ENCODE measurements at places on chromosomes 1 and 21.

DNA sequence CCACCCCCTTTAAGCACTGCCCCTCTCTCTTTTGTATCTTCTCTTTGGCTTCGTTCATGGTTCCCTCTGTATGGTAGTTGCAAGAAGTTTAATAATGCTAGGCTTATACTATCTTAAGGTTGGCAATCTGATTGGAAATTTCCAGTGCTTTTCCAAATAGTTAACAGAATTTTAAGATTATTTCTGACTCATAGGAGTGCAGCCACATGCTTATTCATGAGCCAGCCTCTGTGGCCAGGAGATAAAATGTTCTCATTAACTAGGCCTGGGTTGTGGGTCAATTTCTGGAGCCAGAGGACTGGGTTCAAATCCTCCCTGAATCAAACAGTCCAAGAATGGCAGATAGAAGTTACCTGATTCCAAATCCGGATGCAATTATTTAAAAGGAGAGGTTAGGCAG is 103.1 kb downstream of the ATP6V1G3 start:
- DNase-seq = no peak

DNA sequence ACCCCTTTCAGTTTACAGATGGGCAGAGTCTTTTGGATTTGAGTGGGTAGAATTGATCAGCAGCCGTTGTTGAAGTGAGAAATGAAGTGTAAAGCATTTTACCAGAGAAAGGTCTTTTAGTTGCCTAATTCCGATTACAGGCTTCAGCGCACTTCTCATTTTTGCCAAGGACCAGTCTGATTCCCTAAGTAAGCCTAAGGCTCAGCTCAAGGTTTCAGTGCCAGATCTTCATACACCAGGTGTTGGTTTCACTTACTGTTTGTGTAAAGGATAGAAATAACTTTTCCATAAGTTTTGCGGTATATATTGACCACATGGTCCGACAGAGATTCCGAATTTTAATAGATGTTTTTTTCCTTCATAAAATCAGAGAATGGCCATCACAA is 83.9 kb upstream of the BMP8A start:
- no peak for DNase-seq

- no peak for DNase-seq
These were observed 24.2 kb upstream of the NPL start for GRCh38 chr1:182765391-182765790.

DNA sequence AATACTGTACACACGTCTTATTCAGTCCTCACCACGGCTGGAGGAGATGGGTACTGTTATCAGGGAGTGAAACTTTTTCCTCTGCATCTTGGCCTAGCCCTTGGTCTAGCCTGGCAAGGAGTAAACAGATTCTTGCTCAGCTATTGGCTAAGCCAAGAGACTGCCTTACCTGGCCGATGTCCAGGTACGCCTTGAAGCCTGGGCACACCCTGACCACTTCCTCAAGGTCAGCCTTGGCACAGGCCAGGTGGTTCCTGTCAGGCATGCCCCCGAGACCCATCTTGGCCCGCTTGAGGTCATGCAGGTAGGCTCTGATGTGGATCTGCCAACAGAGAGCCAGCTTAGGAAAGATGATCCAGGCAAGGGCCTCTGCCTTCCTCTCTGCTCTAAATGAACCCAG is 17.8 kb upstream of the PARS2 start:
- DNase-seq = no peak

- DNase-seq = no peak
These were observed 401.3 kb downstream of the HHAT start for GRCh38 chr1:210730023-210730422.

DNA sequence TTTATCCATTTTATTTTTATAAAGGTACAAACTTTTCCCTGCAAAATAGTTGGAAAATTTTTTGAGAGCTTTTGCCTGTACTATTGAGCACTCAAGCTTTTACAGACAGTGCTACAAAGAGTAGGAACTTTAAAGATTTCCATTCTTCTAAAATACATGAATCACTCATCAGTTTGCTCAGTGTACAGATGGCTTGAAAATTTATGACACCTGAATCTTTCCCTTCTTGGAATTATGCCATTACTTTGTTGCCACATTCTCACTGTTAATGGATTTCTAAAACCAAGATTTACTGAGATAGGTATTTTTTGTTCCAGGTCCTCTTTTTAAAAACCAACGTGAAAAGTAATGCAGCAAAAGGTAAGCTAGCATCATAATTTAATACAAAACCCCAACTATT is 76.0 kb downstream of the GPATCH2 start:
- no peak for DNase-seq

DNA sequence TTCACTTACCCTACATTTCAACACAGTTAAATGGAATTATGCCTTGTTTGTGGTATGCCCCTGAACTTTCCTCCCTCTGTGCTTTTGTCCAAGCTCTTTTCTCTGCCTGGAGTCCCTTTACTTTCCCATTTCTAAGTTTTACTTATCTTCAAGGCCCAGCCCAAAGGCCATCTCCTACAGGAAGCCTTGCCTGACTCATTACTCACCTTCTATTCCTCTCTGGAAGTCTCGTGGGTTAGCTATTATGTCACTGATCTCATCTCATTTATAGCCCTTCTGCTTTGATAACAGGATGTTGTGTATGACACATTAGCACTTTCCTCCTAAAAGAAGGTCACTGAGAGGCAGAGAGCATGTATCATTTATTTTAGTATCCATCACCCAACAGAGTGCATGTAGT is 78.8 kb upstream of the CD1D start:
- peak; percentile 85 for DNase-seq

DNA sequence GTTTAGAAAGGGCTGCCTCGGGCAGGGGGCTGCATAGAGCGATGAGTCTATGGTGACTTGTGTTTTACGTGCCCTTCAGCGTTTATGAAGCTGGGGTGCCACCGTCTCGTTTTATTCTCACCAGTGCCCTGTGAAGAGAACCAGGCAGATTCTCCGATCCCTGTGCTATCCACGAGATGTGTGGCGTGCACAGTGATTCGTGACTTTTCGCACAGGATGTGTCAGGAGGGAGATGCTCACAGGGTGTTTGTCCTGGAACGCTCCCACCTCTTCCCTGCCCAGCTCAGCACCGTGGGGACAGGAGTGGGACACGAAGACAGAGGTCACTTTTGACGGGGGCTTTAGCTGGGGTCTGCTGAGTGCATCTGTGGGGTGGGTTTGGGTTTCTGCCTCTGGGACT is 54.9 kb upstream of the AJAP1 start:
- no peak for DNase-seq

GRCh38 chr1:29767088-29767685 is 530.9 kb downstream of the PTPRU start:
- DNase-seq = no peak

- DNase-seq = no peak
These were observed 25.7 kb downstream of the TENT5C start for GRCh38 chr1:117631359-117632160.

- no peak for DNase-seq
These were observed 59.9 kb upstream of the CNN3 start for GRCh38 chr1:94986783-94987182.

DNA sequence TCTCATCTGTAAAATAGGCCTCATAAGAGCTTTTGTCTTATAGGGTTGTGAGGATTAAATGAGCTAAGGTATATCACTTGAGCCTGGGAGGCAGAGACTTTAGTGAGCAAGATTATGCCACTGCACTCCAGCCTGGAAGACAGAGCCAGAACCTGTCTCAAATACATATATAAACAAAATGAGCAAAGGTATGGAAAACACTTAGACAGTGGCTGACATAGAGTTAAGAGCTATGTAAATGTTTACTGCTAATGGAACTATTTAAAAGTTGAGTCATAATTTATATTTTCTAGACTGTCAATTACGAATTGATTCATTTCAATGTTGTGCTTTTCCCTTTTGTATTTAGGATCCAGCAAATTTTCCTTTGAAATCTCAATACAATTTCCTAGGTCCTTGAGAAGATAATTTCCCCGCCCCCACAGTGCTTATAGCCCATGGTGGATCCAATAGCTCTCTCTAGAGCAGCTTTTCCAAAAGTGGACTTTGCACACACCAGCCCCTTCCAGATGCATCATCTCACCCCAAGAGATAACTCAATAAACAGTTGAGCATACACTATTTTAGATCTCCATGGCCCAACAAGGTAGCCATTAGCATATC is 21.8 kb upstream of the RUNX3 start:
- DNase-seq = no peak

- no peak for DNase-seq
These were observed 143.0 kb downstream of the FMN2 start for GRCh38 chr1:240234485-240235210.

DNA sequence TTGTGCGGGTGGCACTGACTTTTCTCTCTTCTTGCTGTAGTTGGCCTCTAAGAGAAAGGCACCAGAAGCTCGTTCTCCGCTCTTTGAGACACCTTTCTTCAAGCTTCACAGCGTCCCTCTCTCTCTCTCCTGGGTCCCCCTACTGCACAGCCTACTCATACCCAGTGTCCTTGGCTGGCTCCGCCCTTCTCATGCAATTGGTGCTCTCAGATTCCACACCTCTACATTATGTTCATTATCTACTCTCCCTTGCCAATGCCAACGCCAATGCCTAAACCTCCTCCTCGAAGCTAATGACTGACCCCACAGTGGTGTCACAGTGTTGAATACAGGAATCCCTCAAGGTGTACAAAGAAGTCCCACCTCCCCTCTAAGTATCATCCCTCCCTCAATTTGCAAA is 4.8 kb upstream of the DNAJC28 start:
- DNase-seq = no peak
